ENCODE measurements at places on chromosomes 13 and 19.
A peak's percentile ranks its signal among the peaks of the same experiment; 100 is the strongest.

DNA sequence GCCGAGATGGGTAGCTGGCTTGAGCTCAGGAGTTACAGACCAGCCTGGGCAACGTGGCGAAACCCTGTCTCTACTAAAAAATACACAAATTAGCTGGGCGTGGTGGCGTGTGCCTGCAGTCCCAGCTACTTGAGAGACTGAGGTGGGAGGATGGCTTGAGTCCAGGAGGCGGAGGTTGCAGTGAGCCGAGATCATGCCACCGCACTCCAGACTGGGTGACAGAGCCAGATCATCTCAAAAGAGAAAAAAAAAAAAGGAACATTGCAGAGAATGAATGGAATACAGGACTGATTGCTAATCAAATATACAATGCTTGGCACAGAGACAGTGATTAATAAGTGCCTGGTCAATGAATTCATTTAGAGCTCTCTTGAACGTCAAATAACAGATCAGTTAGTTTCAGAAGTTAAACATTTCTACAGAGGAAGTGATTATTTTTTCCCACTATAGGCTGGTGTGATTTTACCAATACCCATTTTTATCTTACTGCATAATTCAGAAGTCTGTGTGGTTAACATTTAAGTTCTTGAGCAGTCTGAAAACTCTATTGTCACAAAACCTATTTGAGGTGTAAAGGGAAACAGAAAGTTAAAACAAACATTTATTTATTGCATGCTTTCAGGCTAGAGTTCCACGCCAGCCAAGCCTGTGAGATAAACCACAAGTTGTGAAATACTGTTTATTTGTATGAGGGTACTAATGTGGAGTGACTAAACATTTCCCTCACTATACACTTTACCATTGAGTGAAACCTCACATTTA lies 7.7 kb upstream of the TBC1D4 start:
- no peak for DNase-seq

GRCh38 chr19:49409441-49410029 lies 13.7 kb downstream of the PTH2 start:
- DNase-seq: no peak

DNA sequence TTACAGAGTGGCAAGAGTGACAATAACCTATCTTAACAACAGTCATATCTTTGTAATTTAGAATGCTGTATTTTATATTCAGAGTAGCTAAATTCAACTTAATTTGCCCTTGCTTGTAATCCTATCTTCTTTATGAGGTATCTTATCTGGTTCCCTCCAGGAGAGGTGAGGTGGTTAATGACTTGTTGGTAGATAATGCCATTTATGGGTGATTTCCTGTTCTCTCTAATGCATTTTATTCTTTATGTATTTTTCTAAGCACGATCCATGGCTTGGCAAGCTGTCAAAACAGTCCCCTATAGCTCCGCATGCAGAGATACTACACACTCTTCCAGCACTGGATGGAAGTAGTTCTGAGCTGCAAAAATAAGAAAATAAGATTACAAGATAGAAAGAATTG lies 267.9 kb downstream of the LMO7 start:
- DNase-seq: no peak

DNA sequence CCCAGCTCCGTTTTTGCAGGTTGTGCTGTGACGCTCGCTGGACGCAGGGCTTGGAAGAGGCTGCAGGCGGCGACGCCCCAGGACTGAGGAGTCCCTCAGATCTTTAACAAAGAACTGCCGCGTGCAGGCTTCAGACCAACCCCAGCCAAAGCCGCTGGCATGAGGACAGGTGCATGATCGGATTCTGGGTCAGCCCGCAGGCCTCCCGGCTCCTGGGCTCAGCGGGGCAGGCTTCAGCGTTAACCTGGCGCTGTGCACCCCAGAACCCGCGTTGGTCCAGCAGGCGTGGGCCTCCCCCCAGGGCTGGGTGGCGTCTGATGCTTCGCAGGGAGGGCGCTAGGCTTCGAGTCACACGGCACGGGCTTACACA lies 920 bp upstream of the TIMM13 start:
- no peak for DNase-seq

DNA sequence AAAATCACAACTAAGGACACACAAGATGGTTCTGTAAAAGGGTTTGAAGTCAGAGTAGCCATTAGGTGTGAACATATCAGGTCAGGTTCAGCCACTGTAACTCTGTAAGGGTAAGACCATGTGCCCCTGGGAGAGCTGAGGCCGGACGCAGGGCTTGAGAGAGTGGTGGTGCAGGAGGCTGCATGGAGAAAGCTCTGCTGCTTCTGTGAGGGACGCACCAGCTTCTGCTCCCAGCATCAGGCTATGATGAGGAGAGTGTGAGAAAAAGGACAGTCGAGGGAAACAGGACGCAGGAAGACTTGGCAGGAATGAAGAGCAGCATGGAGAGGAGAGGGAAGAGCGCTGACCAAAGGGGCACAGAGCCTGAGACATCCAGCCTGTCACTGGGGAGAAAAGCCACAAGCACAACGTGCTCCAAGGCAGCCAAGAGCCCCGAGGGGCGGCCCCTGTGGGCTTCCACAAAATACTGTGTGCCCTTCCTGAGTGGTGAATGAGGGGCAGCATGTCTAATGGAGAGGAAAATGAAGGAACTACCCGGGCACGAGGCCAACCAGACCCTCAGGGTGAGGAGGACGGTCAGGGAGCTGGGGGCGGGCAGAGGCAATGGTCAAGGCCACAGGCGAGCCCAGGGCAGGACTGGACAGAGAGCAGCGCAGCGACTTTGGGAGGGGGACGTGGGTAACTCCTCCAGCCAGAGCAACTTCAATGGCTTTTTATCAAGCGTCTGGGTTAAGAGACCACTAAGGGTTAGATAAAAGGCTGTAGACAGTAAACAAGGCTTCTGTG lies 107.7 kb downstream of the COL4A1 start:
- DNase-seq: no peak

DNA sequence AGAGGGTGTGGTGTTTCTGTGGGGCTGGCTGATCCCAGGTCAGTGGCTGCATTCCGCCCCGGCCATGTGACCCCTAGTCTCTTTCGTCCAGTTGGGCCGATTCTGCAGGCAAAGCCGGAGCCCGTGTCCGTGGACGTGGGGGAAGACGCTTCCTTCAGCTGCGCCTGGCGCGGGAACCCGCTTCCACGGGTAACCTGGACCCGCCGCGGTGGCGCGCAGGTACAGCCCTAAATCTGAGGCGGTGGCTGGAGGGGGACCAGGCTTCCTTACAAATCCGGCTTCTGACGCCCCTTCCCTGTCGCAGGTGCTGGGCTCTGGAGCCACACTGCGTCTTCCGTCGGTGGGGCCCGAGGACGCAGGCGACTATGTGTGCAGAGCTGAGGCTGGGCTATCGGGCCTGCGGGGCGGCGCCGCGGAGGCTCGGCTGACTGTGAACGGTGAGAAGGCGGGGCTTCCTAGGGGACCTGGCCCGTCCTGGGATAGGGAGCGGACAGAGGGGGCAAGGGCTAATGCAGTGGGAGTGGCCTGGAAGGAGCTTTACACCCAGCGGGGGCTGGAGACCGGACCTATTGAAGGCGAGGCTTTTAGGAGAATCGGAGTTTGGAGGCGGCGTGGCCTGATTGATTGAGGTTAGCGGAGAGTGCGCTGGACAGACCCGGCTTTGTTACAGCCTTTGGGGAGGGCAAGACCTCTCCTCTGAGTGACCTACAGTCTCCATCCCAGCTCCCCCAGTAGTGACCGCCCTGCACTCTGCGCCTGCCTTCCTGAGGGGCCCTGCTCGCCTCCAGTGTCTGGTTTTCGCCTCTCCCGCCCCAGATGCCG lies 4.3 kb downstream of the KIRREL2 start:
- no peak for DNase-seq

- peak; percentile 16 for DNase-seq
These were observed 60.0 kb downstream of the TPT1 start for GRCh38 chr13:45280751-45281634.

GRCh38 chr19:5891938-5892771 lies 11.4 kb downstream of the NDUFA11 start:
- DNase-seq: no peak

DNA sequence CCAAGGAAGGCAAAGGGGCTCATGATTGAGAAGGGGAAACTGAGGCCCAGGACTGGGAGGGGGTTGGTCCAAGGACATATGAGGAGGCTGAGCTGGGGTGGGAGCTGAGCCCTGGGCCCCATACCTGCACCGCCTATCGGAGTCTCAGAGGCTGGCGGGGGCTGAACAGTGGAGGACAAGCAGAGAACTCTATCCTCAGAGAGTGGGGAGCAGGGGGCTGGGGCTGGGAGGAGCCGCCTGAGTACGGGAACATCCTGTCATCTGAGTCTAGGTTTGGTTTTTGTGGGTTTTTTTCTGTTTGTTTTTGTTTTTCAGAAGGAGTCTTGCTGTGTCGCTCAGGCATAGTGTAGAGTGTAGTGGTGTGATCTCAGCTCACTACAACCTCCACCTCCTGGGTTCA lies 6.2 kb downstream of the ARRDC2 start:
- no peak for DNase-seq

DNA sequence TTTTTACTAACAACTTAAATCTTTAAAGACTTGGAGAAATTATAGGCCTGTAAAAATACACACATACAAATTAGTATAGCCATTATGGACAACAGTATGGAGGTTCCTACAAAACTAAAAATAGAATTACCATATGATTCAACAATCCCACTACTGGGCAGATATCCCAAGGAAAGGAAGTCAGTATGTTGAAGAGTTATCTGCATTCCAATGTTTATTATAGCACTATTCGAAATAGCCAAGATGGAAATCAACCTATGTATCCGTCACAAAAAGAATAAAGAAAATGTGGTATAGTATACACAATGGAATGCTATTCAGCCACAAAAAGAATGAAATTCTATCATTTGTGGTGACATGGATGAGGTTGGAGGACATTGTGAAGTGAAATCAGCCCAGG lies 37.2 kb downstream of the SLITRK1 start:
- DNase-seq: no peak

- DNase-seq: no peak
These were observed 5.1 kb upstream of the RNF113B start for GRCh38 chr13:98182153-98182552.

GRCh38 chr19:19670070-19670551 lies 1.5 kb downstream of the ZNF101 start:
- DNase-seq: no peak

DNA sequence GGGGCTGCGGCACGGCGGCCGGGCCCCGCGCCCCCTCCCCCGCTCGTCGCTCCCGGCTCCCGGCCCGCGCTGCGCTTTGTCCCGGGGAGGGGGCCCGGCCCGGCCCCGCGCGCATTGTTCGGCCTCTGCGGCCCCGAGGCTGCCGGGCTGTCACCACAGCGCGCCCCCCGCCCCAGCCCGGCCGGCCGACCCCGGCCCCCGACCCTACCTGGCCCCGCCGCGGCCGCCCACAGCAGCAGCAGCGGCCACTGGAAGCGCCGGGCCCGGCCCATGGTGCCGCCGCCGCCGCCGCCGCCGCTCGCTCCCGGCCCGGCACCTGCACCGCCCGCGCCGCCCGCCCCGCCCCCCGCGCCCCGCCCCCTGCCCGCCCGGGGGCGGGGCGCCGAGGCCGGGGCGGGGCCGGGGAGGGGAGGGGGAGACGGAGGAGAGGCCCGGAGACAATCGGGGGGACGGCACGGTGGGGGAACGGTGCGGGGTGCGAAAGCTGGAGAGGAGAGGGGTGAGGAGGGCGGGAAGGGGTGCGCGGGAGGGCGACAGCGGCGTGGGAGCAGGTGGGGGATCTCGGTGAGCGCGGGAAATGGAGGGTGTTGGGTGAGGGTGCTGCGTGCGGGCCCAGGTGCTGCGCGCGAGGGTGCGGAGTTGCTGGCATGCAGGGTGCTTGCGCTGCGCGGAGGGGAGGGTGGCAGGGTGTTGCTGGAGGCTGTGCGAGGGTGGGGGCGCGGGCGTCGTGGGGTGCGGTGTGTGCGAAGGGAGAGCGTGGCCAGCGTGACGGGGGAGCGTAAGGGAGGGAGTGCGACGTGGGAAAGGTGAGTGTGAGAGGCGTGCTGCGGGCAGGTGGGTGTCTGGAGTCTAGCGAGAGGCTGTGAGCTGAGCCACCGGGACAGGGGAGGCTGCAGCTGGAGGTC lies at the start of gene CADM4:
Gene CADM4 (minus strand): TSS at position 332 of the 905 bp plus-strand sequence. CDS start 60 bp downstream, at position 272.
- no peak for DNase-seq

- DNase-seq: no peak
These were observed 687 bp upstream of the FTL start for GRCh38 chr19:48964205-48965039.

- DNase-seq: no peak
These were observed 89.5 kb downstream of the USP12 start for GRCh38 chr13:27081893-27082679.

DNA sequence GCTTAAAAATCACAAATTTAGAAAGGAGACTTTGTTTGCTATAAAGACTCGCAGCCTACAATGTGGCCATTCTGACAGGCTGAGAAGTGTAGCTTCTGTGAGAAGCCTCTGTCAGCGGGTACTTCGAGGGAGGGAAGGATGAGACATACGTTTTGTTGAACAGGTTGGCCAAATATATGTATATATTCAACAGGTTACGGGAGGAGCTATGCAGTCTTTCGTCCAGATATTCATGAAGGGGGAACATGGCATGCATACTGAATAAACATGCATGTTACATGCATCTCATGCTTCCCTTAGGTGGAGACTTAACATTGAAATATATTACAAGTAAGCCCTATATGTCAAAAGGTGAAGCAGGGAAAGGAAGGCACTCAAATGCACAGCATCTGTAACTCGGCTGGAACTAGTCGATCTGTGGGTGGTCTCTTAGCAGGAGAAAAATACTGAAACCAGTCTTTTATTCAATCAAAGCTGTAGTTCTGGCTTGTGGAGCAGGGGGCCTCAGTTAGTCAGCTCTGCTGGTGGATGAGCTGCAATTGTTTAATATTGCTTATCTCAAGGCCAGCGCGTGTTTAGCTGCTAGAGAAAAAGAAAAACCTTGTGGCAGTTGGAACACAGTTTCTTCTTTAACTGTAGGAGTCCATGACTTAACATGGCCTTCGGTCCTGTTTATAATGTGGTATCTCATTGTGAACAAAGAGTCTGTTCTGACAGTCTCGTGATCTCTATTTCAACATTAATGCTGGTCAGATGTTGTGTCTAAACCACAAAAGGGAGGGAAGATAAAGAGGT lies 94.3 kb downstream of the FAM216B start:
- DNase-seq: no peak

DNA sequence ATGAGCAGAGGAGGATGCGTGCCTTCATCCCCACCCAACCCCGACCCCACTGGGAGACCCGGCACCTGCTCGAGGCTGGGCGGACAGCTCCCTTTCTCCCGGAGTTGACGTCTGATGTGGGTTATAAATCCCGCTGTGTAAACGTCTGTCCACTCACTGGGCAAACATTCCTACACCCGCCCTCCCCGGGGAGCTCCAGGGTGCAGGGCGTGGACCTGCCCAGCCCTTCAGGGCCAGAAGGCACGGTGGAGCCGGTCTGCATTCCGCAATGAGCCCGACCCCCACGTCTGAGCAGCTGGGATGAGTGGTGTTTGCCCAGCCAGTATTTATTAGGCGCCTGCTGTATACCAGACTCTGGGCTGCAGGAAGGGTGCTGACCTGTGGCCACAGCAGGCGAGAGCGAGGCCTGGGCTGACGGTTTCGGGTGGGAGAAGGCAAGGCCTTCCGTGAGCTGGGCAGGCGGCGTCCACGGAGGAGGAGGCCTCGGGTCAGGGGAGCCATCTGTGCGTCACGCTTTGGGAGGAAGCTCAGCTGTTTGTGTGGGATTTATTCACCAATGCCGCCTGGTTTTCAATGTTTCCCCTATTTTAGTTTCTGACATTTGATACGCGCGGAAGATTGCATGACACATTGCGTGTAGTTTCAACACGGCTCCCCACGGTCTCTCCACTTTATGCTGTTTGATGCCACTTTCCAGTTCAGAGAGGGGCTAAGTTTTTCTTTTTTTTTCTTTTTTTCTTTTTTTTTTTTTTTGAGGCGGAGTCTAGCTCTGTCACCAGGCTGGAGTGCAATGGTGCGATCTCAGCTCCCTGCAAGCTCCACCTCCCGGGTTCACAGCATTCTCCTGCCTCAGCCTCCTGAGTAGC lies 2.0 kb downstream of the MISP start:
- DNase-seq: no peak
